ENCODE measurements at places on chromosomes 4 and X. TPM values are rescaled to one million over a fixed set of nuclear protein-coding genes. Genes with fewer than 3 reads are reported as not detected.

DNA sequence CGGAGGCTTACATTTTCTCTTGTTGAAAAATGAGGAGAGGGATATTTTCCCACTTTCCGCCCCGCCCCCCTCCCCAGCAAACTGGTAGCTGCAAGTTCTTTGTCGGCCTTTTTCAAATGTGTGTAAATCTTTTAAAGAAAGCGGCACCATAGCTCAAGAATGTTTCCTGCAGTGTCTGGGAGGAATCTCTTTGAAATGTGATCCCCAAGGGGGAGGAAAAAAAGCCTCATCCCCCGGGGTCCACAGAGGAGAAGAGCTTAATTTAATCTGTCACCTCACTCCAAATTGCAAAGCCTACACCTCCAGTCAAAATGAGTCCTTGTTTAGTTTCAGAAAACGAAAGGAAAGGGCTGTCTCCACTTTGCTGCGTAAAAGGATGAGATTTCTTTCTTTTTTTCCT, 34.8 kb downstream of the ASMT start:
- DNase-seq: no peak

DNA sequence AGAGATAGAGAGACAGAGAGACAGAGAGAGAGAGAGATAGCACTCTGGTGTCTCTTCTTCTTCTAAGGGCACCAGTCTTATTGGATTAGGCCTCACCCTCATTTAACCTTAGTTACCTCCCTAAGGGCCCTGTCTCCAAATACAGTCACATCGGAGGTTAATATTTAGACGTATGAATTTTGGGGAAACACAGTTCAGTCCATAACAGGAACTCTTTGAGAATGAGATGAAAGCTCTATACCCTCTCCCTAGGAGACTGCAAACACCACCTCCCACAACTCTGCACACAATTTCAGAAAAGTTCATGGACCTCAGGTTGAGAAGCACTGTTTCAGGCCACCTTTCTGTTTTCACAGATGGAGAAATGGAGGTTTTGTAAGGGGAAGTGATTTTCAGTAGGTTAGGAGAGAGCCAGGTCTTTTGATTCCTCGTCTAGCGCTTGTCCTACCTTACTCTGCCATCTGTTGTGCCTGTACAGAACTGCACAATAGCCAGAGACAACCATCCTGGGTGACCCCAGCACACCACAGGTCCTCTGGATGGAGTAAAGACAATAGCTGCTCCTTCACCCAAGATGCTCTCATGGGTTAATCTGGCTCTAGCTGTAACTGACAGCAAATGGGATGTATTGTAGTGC, 16.9 kb upstream of the LOC101059915 start:
- peak; percentile 22 for DNase-seq

- peak; percentile 68 for DNase-seq
Measured at GRCh38 chrX:150200820-150201287, 162.3 kb upstream of the MAMLD1 start.

DNA sequence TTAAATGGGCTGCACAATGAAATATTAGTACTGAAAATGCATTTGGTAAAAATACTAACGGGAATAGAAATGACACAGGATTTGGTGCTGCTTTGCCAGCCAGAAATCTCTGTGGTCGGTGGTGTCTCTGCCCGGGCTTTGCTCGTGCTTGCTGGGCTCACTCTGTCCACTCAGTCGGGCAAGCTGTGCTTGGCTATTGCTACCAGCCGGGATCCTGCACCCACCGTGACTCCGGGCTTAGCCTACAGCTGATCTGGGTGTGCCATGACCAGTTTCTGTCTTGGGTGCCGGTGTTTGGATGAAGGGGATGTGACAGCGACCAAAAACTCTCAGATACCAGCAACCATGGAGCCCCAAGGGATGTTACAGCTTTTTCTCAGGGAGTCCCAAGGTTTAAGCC, 487.7 kb downstream of the TECRL start:
- no peak for DNase-seq

Gene C1QTNF7
- total RNA-seq: not detected

Gene SLC4A4
- total RNA-seq: 0.06 TPM
